Kidney (tissue), 22 donors: ENCODE measurements at places on chromosomes 12 and 14. TPM values are rescaled to one million over a fixed set of nuclear protein-coding genes. Genes with fewer than 3 reads are reported as not detected.

DNA sequence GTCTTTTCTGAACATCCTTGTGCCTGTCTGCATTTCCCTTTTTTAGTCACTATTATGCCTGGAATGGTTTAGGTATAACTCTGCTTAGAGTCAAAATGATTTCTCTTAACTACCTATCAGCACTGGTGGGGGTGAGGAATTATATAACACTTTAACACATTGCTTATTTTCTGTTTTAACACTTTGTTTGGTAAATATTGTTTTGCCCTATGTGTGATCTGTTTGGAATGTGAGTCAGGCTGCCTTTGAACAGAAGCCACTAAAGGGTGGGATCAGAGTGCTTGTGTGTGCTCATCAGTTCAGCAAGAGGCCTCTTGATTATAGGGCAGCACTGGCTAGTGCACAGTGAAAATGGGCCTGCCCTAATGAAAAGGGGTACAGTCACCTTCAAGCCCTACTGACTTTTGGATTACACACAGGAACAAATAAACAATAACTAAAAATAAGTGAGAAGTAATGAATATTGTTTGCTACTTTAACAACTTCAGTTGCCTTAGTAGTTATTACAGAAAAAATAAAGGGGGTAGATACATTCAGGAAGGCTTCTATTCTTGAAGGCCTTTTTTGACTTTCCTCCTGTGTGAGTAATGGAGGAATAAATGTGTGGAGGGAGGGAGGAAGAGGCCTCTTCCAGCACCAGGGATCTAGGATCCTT, 23.2 kb downstream of the NGDN start:
- no peak for DNase-seq

The MANSC4 gene
- not detected for total RNA-seq

The DBX2 gene
- total RNA-seq, result not detected

GRCh38 chr12:9906873-9907272, 25.3 kb downstream of the CLEC2A start:
- no peak for DNase-seq

The ZNF605 gene
- 15.2 TPM for total RNA-seq

The RNASE3 gene
- 0.38 TPM for total RNA-seq

The IGF1 gene
- 7.2 TPM for total RNA-seq

The WNT1 gene
- not detected for total RNA-seq

The CARMIL3 gene
- 1.4 TPM for total RNA-seq

The ADAM21 gene
- 0.13 TPM for total RNA-seq

GRCh38 chr14:52650774-52651173, 44.6 kb downstream of the ERO1A start:
- no peak for DNase-seq

The KRT75 gene
- total RNA-seq, result not detected

- peak; percentile 37 for DNase-seq
These were observed 617 bp downstream of the TTC8 start for GRCh38 chr14:88825078-88825458.

GRCh38 chr14:61527325-61528100, 167.8 kb upstream of the HIF1A start:
- peak; percentile 51 for DNase-seq

DNA sequence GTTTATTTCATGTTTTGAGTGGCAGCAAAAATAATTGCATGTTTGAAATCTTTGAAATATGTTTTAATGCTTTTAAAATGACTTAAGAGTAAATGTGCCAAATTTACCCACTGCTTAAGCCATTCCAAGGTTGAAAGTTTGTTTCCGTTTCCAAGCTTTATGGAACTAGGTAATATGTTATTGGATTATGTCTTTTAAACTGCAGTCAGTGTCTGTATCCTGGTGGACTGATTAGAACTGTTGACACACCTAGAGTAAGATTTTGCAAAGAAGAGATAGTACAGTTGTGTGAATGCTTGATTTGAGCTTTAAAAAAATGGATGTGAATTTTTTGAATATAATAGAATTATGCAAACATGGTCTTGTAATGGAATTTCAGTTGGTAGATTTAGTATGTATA, 135.1 kb downstream of the DERA start:
- DNase-seq, result no peak

DNA sequence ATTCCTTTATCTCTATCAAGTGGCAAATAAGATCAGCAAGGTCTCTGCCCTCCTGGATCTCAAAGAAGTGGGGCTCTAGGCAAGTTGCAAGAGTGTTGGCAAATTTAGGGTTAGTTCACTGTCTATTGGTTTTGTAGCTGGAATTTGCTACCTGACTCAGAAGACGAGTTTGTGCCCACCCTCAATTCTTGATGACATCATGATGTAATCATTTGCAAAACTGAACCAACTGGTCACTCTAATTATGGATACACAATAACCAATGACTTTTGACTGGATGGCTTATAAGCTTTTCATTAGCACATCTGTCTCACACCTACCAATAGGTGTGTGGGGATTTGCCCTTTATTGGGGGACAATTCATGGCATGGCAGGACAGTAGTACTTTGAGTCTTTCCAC, 4.6 kb downstream of the TMEM233 start:
- DNase-seq, result no peak

The FGF6 gene
- not detected for total RNA-seq

GRCh38 chr14:72775923-72776554, 117.9 kb downstream of the DPF3 start:
- no peak for DNase-seq

GRCh38 chr12:122326586-122326985, 60.3 kb upstream of the VPS33A start:
- no peak for DNase-seq

DNA sequence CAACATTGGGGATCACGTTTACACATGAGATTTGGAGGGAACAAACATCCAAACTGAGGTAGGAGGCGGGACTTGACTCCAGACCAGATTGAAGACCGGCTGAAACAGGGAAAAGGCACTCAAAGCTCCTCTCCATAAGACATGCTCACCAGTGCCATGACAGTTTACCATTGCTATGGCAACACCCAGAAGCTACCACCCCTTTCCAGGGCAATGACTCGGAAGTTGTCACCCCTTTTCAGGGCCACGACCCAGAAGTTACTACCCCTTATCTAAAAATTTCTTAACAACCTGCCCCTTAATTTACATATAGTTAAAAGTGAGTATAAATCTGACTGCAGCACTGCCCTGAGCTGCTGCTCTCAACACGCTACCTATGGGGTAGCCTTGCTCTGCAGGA, 34.1 kb downstream of the TMEM233 start:
- no peak for DNase-seq

The LBHD2 gene
- not detected for total RNA-seq

The CLEC4C gene
- total RNA-seq, result not detected
